ENCODE measurements at places on chromosomes 12 and 14. TPM values are rescaled to one million over a fixed set of nuclear protein-coding genes. Genes with fewer than 3 reads are reported as not detected.

DNA sequence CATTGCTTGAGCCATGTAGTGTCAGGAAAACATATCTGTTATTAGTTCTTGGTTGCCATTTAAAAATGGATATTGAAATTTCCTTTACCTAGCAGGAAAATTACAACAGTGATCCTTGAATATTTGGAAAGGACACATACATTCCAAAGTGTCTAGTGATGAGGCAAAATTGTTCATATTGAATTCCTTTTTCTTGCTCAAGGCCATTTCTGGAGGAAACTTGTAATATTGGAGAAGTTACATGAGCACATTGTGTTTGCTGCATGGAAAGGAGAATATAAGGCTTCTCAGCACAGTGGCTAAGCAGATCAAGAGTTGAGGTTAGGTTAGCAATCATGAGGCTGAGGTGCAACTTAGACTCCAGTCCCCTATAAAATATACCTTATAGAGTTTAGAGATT lies 121.9 kb downstream of the PDE3A start:
- peak; percentile 51 for DNase-seq

DNA sequence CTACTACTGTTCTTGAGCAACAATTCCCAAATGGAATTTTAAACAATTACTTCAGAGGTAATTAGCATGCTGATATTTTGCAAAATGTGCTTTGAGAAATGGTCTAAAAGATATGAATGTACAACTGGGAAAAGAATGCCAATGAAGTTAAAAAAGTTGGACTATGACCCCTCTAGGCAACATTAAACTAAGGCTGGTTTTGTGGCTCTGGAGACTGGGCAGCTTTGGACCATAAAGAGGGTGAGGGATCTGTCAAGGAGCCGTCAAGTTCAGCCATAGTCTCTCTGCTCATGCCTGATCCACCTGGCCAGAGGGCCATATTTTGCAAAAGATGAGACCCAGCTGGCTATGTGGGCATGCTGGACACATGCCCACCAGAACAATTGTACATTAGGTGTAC lies 38.8 kb downstream of the CMAS start:
- no peak for DNase-seq

Gene MYF5
- not detected for total RNA-seq

DNA sequence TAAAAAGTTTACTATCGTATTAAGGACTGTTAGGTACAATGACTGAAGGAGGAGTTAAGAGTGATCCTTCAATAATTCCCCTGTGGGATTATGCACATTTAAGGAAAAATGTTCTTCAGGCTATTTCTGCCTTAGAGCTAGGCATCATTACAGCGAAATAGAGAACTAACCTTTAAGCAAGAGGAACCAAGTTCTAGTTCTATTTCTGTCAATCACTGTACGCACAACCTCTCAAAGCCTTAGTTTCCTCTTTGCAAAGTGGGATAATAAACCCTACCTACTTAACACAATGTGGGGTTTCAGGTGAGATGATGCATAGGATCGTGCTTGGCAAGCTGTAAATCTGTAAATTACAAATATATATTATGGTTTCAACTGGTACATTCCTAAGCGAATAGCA lies 15.4 kb downstream of the NTF3 start:
- DNase-seq: no peak

DNA sequence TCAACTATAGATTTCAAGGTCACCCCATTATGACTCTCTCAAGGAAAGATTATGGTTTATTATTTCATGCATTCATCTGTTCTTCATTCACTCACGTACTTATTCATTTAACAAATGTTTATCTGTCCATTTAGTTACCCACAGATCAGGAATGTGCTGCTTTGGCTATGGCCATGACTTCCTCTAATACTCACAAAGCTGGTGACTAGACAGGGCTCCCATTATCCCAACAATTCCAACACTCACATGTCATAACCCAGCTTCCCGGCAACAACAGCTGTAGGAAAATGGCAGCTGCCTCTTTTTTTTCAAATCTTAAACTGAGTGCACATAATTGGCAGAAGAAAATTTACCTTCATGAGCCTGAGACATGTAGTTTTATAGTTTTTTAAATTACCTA lies 190.8 kb upstream of the CCDC196 start:
- DNase-seq: no peak

DNA sequence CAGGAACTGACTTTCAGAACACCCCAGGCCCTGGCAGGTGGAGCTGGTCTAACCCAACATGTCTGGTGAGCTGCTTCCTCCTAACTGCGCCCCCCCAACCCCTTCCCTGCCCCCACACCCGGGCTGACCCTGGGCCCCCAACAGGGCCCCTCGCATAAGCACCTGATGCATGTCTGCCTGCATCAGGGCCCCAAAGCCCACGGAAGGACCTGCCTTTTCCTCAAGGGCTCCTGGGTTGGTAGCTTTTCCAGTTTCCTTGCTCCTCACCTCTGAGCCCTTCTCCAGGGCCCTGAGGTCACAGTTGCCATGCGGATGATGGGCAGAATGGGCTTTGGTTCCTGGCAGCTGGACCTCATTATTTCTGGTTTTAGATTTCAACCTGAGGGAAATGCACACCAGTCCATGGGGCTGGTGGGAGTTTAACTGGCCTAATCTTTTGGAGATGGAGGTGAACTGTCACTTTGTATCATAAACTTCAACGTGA lies 18.5 kb downstream of the TESC start:
- DNase-seq: no peak

Gene TDRD9
- total RNA-seq: 0.45 TPM

- DNase-seq: no peak
Observed at GRCh38 chr14:100580316-100581227, 6.6 kb downstream of the BEGAIN start.

GRCh38 chr12:50665609-50666008 lies 98.3 kb upstream of the ATF1 start:
- DNase-seq: no peak

GRCh38 chr12:7723926-7724325 lies 12.7 kb downstream of the DPPA3 start:
- DNase-seq: no peak

- DNase-seq: peak; percentile 65
Observed at GRCh38 chr12:76030341-76031080, 1.1 kb downstream of the PHLDA1 start.

- DNase-seq: no peak
Observed at GRCh38 chr12:99024191-99024590, 379.1 kb downstream of the APAF1 start.

Gene KCNH3
- 0.08 TPM for total RNA-seq

GRCh38 chr12:113794774-113795173 lies 171.4 kb downstream of the RBM19 start:
- DNase-seq: no peak

GRCh38 chr12:21697904-21698630 lies 40.4 kb upstream of the LDHB start:
- DNase-seq: peak; percentile 78

DNA sequence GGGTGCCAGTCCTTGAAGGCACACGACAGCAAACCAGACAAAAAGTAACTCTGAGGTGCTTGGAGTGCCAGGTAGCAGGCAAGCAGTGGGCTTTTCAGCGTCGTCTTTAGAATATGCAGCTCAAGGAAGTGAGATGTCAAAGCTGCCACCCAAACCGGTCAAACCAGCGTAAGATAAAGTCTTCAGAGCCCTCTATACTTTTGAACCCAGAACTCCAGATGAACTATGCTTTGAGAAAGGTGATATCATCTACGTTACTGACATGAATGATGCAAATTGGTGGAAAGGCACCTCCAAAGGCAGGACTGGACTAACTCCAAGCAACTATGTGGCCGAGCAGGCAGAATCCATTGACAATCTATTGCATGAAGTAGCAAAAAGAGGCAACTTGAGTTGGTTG lies 95.9 kb downstream of the TBX3 start:
- no peak for DNase-seq

- no peak for DNase-seq
Observed at GRCh38 chr14:89175881-89176799, 240.9 kb downstream of the FOXN3 start.

GRCh38 chr12:90299121-90299520 lies 590.5 kb upstream of the ATP2B1 start:
- no peak for DNase-seq

Gene TMEM132C
- total RNA-seq: not detected

GRCh38 chr12:45294906-45295305 lies 79.0 kb downstream of the ANO6 start:
- no peak for DNase-seq

DNA sequence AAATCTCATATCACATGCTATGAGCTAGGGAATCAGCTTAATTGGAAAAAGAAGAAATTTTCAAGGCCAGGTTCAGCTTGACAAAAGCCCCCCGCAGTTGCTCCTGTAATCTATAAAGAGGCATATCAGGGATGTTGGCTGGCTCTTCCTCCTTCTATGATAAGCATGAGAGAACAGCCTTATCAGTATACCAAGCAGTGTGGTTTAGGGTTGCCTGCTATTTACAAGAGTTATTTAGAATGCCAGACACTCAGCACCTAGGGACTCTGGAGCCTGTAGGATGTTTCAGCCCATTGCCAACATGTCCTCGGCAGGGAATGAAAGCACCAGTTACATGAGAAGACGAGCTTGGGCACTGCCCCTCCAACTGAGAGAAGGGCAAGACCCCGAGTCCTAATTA lies 89.5 kb upstream of the TMPO start:
- DNase-seq: no peak

- no peak for DNase-seq
Observed at GRCh38 chr12:26231470-26231869, 36.1 kb downstream of the SSPN start.

GRCh38 chr12:111780615-111781014 lies 13.9 kb downstream of the ALDH2 start:
- no peak for DNase-seq

All from fibroblast of the aortic adventitia (primary cell).